ENCODE measurements at places on chromosomes 4 and X.

GRCh38 chr4:180394730-180395129 is 1848.5 kb upstream of the TENM3 start:
- DNase-seq = no peak

- DNase-seq = no peak
Measured at GRCh38 chr4:87469390-87469789, 47.0 kb downstream of the NUDT9 start.

DNA sequence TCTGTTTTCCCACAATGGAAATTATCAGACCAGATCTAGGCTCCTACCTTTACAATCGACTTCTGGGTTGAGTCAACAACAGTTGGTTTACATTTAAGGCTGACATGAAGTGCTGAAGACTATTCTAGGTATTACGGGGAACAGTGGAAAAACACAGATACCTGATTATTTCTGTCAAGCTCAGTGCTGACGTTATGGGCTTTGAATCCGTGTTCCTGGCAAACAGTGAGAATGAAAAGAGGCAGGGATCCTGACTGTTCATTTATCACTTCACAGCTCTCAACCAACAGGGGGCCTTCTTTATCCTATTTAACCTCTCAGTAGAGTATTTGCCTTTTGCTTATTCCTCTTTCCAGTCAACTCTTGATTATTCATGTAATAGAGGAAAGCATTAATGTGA is 43.1 kb downstream of the TMEM164 start:
- no peak for DNase-seq

GRCh38 chr4:138209094-138209493 is 33.1 kb downstream of the SLC7A11 start:
- no peak for DNase-seq

DNA sequence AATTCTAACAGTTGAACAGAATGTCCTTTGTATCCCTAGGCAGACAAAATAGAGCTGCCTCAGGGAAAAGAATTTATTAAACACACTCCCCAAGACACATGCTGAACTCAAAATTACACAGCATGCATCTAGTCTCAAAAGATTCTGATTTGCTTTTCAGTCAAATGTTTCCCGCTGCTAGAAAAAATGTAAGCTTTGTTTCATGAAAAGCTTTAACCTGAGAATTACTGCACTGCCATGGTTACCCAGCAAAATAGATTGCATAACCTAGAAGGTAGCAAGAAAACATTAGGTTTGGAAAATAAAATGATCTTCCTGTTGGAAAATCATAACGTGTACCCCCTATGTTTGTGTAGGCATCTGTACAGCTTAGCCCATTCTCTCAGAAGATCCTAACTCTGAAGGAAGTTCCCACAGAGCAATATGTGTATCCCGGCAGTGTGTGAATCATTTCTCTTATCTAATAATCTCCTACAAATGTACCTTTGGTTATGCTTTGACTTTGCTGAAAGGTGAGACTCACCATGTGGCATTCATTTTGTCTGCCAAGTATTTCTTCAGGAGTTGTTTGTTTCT is 646.9 kb downstream of the STPG2 start:
- peak; percentile 50 for DNase-seq

DNA sequence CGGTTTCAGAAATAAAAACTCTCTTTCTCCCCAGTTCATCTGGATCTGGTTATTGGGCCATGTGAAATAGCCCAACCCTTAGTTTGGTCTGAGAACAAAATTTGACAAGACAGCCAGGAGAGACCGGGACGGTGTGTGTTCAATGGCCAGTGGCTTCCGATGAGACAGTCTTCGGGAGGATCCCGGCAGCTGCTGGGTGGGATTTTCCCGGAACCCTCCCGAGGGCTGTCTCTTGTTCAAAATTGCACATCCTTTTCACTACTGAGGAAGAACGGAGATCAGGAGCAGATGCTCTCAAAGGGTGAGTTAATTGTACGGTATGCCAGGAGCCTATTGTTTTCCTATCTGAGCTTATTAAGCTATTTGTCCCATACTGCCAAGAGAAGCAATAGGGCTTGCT is 166.5 kb downstream of the PRR32 start:
- no peak for DNase-seq

DNA sequence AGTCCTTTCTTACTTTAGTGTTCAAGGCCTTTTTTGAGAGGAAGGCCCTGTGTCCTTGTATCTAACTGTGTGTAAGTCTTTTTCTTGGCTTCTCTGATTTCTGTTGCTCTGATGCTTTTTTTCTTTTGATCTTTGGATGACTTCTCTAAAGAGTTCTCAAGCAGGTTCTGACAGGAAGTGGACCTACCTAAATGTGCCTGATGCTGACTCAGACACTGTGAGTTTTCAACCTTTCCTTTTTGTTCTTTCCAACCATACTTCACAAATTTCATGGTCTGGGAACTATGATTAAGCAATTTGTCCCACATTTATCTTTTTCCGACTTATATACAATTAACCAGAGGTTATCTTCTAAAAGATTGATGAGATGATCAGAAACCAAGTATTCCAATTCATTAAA is 96.5 kb downstream of the SYTL5 start:
- DNase-seq = no peak

All from astrocyte of the hippocampus (primary cell).